ENCODE measurements at places on chromosomes 11 and 22.

DNA sequence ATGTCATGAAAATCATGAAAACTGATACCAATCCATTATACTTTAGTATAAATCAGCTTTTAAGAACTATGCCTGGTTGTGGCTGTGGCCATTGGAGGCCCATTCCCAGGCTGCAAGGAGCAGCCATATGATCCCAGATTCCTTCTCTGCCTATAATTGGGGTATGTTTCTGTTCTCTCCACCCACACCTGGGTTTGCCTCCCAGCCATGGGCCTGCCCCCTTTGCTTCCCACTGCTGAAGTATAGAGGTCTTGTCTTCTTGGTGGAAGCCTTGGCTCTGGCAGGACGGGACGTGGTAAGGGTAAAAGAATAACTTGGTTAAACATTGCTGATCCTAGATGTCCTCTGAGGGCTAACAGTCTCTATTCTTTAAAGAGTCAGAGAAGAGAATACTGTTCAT, 2.4 kb downstream of the MICAL2 start:
- DNase-seq: no peak

- DNase-seq: no peak
Observed at GRCh38 chr11:119772641-119773415, 43.8 kb upstream of the NECTIN1 start.

DNA sequence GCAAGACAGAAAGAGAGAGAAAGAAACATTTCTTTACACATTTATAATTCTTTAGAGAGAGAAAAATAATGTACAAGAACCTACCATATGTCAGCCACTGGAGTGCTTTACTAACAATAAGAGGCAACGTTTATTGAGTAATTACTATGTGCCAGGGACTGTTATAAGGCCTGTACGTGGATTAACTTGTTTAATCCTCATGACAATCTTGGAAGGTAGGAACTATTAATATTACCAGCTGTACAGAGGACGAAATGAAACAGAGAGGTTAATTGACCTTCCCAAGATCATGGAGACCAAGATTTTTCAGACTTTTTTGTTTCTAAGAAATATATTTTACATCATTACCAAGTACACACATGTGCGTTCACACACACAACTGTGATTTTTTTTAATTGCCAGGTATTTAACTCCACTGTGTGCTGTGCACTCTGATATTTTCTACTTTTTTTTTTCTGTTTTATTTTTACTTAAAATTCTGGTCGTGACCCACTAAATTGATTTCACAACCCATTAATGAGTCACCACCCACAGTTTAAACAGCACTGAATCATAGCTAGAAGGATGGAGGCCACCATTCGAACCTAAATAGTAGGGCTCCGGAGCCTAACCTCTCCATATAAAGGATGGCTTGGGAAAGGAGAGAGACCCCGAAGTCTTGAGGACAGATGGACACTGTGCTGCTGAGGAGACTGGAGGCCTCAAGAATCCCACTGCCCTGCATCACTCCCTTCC, 21.4 kb downstream of the CREB3L1 start:
- no peak for DNase-seq

DNA sequence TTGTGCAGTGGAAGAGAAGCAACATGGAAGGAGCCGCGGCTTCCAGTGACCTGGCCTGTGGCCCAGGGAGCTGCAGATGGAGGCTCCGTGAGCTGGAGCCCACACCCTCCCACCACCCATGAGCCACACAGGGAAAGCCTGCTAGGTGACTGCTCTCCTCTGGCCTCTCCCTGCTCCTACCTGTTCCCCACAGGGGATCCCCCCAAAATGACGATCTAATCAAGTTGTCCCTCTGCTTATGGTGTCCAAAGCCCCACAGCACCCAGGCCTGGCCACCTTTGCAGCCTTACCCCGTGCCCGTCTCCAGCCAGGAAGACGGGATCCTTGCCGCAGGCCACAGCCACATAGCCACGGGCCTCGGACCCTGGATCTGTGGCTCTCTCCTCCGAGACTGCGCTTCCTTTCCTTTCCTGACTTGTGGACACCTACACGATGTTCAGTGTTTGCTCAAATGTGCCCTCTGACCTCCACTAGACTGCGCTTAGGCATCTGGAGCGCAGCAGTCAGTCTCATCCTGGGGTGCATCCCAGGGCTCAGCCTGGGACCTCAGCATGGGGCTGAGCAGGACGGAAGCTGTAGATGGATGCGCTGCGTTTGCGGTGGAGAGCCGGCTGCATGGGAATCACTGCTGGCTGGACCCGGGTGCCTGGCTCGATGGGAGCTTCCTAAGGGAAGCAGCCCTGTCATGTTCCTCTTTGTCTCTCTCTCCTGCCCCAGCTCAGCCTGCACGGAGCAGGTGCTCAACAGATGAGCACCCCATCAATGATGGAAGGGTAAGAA, 133.3 kb downstream of the ST3GAL4 start:
- no peak for DNase-seq
